ENCODE measurements at places on chromosomes 5 and 9.

- DNase-seq: no peak
Observed at GRCh38 chr5:160547061-160547460, 125.4 kb downstream of the PTTG1 start.

DNA sequence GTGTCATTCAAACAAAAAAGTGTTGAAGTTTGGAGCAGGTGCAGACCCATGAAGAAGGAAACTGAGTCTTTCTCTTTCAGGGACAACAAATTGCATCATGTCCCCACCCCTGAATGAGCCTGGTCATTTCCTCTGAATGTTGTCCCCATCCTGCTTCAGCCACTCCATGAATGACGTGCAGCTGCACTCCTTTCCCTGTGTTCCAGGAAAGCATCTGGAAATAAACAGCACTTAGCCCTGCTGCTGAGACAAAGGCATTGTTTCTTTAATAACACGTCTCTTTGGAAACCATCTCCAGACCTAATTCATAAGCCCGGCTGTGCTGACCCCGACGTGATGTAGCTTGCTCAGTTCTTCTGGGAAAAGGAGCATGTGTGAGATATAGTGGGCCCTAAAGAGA is 682.3 kb downstream of the BRINP1 start:
- DNase-seq: no peak

DNA sequence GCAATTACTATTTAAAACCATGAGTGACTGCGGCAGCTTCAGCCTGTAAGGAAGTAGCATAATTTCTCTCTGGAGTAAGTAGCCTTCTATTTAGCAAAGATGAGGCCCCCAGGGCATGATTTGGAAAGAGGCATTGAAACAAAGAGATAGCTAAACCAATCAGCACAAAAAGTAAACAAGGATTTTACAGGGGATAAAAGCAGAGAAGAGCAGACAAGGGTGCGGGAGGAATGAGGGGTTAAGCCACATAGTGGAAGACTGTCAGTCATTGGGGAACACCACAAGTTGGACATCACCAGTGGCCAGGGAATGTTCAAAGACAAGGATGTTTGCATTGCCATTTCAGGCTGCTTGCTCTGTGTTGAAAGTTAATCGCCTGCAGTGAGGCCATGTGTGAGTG is 24.0 kb upstream of the C5orf63 start:
- DNase-seq: no peak

DNA sequence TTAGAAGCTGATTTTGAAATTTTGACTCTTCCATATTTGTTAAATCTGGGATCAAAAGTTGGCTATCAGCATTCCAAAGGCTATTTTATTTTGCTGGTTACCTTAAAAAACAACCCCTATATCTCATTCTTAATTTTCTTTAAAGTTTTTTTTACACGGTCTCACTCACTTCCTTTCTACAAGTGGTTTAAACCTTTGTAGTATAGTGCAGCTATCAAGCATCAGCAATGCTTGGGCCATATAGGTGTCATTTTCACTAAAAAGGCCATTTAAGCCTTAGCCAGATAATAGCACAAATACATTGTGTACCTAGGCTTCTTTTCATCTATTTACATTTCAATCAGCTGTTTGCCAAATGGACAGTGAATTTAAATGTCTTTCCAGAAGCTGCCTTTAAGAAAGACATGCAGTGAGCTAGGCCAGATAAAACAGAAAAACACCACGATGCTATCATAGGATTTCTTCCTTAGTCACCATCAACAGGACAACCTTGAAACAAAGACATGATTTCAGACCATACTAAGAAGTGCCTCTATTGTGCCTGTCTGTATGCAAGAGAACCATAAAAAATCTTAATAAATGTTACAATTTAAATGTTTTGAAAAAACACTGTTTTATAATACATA is 104.2 kb downstream of the RAPGEF6 start:
- no peak for DNase-seq

DNA sequence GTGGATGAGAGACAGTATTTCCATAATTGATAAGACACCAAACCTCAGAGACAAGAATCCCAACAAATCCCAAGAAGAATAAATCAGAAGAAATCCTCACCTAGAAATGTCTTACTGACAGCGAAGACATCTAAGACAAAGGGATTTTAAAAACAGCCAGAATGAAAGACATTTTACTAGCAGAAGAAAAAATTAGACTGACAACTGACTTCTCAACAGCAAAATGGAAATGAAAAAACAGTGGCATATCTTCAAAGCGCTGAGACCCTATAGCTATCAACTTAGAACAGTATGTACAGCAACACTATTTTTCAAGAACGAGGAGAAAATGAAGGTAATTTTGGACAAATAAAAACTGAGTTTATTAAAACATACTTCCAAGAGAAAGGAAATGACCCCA is 16.3 kb downstream of the TTLL11 start:
- DNase-seq: no peak

GRCh38 chr5:115490596-115490995 is 54.0 kb downstream of the FEM1C start:
- no peak for DNase-seq

DNA sequence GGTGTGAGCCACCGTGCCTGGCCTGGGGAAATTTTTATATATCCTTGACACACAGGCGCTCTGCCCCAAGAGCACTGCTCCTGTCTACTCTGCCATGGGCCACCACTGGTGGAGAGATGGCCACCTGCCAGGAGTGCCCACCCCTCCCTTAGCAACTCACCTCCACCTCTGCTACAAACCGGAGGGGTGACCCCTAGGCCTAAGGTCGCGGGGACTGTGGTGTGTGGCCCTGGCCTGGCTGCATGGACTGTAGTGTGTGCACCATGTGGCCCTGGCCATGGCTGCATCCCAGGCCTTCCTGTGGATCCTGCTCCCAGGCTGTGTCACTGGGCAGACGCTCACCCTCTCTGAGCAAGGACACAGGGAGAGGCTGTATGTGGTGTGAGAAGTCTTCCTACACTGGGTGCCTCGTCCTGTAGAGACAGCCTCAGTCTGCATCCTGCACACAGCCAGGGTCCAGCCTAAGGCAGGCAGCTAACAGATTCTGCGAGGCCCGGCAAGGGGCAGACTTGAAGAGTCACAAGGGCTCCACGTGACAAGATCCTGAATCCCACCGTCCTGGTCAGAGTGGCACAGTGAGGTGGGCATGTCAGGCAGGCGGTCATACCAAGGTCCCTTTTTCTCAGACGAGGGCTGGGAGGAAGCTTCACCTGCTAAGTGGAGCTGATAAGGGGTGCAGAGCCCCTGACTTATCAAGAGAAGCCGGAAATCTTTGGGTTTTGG is 10.3 kb downstream of the NINJ1 start:
- no peak for DNase-seq

DNA sequence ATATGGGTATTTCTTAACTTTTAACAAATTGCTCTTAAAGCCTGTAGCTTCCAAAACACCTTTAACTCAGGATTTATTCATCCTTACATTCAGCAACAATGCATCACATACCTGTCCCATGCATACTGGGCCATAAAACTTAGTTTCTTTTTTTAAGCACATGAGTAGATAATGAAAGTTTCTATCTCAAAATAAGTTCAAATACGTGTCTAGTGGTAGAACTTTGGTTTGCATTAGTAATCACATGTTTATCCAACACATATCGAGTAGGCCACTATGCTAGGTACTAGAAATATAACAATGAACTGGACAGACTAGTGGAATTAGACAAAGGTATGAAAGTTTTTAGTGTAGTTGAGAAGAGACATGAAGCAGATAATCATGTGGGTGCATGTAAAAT is 99.6 kb downstream of the DOCK2 start:
- DNase-seq: no peak

- DNase-seq: no peak
Observed at GRCh38 chr9:70347046-70347445, 67.4 kb downstream of the KLF9 start.

DNA sequence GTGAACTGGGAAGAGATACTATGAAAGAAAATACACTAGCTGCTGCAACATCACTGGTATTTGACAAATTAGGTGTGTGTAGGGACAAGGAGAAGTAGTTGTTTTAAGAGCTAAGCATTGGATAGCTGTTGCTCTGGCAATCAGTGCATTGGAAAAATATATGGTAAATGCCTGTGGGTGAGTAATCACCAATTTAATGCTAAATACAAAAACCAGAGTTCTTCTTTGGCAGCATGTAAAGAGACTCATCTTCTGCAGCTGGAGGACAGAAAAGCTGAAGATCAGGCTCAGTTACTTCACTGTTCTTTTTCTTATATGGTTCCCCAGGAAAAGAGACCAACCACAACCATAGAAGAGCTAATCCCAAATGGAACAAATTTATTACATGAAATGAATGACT is 201.8 kb upstream of the MPDZ start:
- no peak for DNase-seq

DNA sequence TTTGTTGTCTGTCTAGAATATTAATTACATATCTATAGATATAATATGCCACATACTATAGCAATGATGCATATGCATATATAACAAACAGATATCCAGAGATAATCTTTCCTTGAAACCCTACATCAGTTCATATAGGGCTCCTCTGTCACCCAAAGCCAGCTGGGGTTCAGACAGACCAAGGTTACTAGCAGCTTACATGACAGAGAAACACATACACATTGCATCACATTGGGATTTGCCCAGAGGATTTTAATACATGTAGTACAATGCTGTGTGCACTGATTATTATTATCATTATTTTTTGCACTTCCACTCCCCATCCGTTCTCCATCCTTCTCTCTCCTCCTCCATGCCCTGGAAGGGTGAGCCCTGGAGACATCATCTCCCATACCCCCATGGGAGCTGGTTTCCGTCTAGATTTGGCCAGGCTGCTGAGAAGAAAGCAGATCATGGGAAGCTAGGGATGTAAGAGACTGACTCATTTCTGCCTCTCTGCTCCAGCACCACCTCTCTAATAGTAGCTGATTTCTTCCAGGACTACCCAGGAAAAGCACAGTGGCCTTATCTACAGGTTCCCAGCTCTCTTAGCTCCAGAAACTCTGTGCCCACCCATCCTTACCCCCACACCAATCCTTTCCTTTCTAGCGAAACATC is 23.3 kb downstream of the FST start:
- DNase-seq: no peak

GRCh38 chr9:135798263-135798585 is 96.2 kb downstream of the KCNT1 start:
- DNase-seq: no peak

- DNase-seq: no peak
Observed at GRCh38 chr9:37801287-37801850, 772 bp downstream of the DCAF10 start.

DNA sequence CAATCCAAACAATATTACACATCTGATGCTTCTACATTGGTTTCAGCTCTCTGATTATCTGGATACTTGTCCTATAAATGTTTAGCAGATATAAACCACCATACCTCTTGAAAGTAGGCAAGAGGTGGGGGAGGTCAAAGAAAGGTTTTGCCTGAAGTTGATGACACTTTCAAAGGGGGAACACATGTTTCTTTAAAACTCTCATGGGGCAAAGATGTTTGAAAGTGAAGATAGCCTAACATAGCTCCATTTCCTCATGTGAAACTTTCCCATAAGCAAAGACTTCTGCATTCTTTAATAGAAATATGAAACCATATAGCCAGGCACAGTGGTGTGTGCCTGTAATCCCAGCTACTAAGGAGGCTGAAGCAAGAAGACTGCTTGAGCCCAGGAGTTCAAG is 62.1 kb downstream of the CETN3 start:
- no peak for DNase-seq

- no peak for DNase-seq
Observed at GRCh38 chr5:143201589-143201988, 201.9 kb downstream of the NR3C1 start.

DNA sequence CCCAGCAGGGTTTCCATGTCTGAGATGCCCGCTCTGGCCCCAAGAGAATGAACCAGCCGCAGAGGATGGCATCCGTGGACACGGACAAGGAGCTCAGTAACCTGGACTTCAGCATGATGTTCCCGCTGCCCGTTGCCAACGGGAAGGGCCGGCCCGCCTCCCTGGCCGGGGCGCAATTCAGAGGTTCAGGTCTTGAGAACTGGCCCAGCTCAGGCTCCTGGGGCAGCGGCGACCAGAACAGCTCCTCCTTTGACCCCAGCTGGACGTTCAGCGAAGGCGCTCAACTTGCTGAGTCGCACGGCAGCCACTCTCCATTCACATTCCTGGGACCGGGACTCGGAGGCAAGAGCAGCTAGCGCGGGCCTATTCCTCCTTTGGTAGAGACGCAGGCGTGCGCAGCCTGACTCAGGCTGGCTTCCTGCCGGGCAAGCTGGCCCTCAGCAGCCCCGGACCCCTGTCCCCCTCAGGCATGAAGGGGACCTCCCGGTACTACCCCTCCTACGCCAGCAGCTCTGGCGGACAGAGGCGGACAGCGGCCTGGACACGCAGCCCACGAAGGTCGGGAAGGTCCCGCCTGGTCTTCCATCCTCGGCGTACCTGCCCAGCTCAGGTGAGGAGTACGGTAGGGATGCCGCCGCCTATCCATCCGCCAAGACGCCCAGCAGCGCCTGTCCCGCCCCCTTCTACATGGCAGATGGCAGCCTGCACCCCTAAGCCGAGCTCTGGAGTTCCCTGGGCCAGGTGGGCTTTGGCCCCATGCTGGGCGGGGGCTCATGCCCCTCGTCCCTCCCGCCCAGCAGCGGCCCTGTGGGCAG is 74.4 kb downstream of the INSL6 start:
- no peak for DNase-seq

DNA sequence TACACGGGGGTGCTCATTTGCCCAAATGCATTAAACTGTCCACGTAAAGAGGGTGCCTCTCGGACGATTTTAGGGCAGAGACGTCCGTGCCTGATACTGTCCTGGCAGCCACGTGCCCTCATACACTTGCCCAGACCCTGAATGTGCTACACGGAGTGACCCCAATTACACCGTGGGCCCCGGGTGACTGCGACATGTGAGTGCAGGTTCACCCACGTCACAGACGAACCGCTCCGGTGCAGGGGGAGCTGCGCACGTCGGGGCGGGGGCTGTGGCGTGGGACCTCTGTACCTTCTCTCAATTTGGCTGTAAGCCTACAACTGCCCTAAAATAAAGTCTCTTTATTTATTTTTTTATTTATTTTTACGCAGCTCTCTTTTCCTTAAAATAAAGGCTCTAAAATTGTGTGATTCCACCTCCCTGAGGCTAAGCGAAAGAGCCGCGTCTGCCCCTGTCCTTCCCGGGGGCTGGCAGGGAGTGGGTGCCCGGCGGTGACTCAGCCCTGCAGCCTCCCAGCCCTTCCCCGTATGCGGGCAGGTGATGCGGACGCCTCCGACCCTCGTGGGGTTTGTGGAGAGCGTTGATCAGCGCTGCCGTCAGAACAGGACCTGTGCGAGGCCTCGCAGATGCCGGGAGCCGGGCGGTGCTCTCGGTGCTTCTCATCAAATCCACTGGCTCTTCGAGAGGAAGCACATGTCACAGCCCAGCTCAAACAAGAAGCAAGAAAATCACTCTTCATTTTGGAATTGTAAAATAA is 9.2 kb upstream of the EGFL7 start:
- no peak for DNase-seq

GRCh38 chr9:110126499-110126941 is 81.4 kb downstream of the C9orf152 start:
- DNase-seq: no peak

- no peak for DNase-seq
Observed at GRCh38 chr5:34627794-34628193, 28.3 kb upstream of the RAI14 start.

DNA sequence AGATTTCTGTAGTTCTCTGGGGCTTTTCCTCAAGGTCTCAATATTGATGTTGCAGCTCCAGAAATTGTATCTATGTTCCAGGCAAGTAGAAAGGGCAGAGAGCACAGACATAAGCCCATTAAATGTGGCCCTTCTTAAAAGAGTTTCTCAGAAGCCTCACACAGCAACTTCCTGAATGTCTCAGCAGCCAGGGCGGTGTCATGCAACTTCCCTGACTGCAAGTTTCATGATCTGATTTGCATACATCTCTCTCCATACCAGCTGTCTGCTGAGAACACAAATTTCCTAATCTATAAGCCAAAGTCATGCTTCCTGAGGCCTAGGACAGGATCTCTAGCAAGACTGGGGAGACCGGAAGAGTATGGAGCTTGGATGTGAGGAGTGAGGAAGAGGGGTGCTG is 13.0 kb downstream of the RGS7BP start:
- no peak for DNase-seq
